ENCODE measurements at places on chromosomes 11 and 22.

- DNase-seq: no peak
Observed at GRCh38 chr11:118135796-118136165, 16.8 kb downstream of the SCN4B start.

GRCh38 chr11:27864091-27864491, 163.8 kb upstream of the BDNF start:
- DNase-seq: no peak

GRCh38 chr11:13101644-13102512, 92.8 kb downstream of the RASSF10 start:
- DNase-seq: no peak

- DNase-seq: peak; percentile 53
Observed at GRCh38 chr11:18745251-18745650, 19.3 kb upstream of the IGSF22 start.

- DNase-seq: no peak
Observed at GRCh38 chr11:82818409-82819043, 81.7 kb downstream of the PRCP start.

DNA sequence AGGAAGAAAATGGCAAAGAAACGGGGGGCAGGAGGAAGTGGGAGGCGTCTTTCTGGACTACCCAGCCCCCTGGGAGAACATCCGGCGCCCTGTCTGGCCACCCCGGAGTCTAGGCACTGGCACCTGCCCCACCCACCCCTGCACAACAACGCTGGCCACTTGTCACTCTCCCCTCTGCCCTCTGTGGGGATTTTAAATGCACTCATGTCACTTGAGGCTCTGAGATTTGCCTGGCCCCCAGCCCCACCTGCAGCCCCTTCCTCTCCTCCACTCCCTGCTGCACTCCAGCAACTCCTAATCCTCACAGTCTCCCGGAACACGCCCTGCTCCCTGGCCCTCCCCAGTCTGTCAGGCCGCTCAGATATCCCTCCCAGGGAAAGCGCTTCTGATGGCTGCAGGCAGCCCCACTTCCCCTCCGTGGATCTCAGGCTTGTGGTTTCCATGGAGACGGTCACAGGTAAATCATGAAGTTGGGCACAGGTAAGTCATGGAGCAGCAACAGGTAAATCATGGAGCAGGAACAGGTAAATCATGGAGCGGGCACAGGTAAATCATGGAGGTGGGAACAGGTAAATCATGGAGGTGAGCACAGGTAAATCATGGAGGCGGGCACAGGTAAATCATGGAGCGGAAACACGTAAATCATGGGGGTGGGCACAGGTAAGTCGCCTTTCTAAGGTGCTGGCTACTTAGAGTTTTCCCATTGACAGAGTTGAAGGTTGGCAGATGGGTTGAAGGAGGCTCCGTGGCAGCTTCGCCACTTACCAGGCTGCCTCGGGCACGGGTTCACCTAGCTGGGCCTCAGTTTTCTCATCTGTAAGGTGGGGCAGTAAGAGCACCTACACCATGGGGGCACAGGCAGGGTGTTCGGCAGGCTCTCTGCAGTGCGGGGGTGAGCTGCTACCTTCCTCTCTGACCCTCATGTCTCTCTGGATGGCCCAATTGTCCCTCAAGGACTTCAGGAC, 79.0 kb upstream of the SHISAL1 start:
- no peak for DNase-seq

- DNase-seq: peak; percentile 58
Observed at GRCh38 chr11:134037046-134037908, 31.6 kb upstream of the JAM3 start.

DNA sequence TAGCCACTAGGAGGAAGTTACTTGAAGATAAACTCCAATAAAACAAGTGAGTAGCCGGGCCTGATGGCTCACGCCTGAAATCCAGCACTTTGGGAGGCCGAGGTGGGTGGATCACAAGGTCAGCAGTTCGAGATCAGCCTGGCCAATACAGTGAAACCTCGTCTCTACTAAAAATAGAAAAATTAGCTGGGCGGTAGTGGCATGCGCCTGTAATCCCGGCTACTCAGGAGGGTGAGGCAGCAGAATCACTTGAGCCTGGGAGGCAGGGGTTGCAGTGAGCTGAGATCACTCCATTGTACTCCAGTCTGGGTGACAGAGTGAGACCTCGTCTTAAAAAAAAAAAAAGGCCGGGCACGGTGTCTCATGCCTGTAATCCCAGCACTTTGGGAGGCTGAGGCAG, 34.0 kb upstream of the CLPB start:
- DNase-seq: no peak

GRCh38 chr11:78432956-78433355, 15.3 kb upstream of the GAB2 start:
- DNase-seq: no peak

DNA sequence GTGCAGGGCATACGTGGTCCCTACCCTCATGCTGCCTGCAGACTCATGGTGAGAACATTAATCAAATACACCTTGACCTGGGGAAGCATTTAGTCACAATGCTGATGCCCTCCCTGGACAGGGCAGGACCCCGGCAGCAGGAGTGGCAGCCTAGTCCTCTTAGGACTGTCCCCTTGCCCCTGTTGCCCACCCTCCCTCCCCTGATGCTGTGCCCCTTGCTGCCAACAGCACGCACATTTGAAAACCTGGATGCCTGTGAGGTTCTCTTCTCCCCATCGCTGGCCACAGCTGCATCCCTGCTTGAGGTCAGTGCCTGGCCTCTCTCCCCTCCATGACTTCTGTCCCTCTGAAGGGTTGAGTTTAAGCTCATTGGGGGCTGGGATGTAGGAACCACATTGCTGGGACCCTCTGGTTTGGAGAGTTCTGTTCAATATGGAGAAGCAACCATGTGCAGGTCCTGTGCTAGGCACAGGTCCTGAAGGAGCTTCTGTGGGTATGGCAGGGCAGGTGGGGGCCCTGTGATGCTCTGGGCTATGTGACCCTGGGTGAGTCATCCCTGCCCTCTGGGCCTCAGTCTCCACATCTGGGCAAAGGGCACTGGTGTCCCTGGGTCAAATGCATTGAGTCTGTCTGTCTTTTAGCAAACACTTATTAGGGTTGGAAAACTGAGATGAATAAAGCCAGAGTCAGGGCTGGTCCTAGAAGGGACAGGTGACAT, 31.3 kb downstream of the MYO7A start:
- DNase-seq: no peak

DNA sequence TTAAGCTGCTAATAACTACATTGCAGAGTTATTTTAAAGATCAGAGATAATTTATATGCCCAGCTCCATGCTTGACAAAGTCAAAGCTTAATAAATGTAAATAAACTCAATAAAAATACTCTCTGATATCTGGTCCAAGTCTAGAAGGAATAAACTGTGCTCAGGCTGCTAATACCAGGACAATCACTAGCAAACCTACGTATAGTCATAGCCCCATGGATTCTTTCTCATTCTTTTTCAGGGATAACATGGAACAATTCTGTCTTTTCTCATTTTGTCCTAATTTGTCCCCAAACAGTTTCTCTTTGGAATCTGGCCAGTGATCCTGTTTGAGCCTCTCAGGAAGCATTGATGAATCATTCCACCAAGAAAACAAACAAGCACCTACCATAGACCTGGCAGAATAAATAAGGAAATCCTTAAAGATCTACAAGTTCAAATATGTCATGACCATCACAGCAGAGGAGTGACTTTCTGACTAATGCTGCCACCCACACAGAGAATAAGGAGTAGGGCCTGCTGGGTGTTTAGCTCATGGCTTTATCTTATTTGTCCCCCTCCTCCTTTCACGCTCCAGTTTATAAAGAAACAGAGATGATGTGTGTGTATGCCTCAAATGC, 14.1 kb upstream of the B3GNT6 start:
- no peak for DNase-seq

DNA sequence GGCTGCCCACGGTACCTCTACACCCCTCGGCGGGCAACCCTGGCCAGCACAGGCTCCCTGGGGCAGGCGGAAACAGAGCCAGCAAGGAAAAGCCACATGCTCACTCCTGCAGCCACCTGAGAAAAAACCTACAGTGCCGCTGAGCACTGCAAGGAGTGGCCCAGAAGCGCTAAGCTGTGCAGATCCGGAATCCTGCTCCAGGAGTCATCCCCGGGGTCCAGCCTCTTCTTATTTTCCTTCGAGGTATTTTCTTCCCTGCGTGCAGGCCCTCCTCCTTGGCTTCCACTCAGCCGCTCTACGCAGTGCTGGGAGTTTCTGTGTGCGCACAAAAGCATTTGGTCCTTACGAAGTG, 81.0 kb downstream of the TRMU start:
- DNase-seq: no peak

DNA sequence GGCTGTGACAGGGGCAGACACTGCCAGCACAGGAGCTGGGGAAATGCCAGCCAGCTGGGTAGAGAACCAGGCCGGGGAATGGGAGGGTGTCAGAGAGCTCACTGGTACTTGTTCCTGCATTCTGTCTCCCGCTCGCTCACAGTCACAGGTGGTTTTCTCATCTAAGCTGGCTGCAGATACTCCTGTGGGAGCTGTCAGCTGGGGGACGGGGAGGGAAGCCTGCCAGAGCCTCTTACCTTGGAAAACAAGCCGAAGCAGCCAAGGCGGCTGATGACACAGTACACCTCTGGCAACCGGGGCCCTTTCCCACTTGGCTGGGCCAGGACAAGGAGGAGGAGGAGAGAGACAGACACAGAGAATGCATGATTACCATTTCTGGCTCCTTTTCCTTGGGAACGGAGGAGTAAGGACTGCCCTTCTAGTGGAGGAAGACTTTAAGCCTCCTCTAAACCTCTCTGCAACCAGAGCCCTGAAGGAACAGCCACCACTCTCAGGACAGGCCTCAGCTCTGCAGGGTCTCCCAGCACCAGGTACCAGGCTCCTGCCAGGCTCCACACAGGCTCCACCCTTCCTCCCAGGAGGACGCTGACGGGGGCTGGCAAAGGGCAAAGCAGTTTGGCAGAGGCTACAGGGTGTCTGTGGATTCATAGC, 25.1 kb downstream of the RPL27A start:
- DNase-seq: no peak

All from caudate nucleus (tissue), 63 donors.